H4 (cell line): ENCODE measurements at places on chromosomes 3 and 15. TPM values are rescaled to one million over a fixed set of nuclear protein-coding genes. Genes with fewer than 3 reads are reported as not detected.

- peak; percentile 24 for DNase-seq
Measured at GRCh38 chr3:59189526-59189925, 139.7 kb upstream of the CFAP20DC start.

GRCh38 chr15:51095681-51096331 is 1.1 kb upstream of the TNFAIP8L3 start:
- no peak for DNase-seq

GRCh38 chr3:134084242-134084950 is 54.7 kb upstream of the SLCO2A1 start:
- DNase-seq: no peak

DNA sequence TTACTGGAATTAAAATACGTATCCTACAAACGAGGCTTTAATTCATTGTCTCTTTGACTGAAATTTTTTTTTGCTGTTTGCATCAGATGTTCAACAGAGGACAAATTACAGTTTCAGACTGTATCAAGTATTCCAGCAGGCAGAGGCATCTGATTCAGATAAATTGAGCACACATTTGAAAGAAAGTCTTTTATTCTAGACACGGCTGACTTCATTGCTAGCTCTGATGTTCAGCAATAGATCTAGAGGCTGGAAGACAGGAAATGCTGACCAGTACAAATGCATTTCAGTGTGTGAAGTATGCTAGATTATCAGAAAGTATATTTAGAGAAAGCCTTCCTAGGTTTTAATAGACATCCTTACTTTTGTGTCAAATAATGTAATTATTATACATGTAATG is 472.2 kb downstream of the NLGN1 start:
- no peak for DNase-seq

- no peak for DNase-seq
Measured at GRCh38 chr3:23809840-23810342, 4.1 kb downstream of the UBE2E1 start.

DNA sequence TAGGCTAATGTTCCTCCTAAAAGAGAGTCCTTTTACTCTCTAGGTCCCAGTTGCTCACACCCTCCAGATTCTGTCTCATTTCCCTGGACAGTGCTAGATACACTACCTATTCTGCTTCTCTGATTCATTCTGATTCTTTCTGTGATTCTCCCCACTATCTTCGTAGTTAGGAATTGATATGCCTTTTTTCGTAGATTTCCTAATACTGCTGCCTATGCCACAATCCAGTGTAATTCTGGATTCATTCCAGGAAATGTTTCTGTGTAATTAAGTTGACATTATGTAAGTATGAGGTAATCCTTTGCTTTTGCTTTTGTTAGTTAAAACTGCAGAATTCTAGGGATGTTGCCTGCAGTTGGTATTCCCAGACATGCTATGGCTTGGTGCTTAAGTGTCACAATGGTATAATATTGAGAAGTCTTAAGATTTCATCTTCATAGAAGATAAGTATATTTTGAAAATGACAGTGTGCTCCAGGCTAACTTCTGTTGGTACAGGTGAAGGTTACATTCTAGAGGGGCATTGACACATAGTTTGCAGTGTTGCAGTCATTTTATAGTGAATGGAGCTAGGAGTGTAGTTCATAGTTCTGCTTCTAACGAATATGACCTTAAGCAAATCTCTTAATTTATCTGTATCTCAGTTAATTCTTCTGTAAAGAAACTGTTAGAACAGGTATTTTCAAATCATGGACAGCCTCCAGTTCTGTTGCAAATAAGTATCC is 54.3 kb downstream of the RIOX2 start:
- peak; percentile 38 for DNase-seq

- no peak for DNase-seq
Measured at GRCh38 chr3:111269777-111270176, 198.2 kb downstream of the NECTIN3 start.

- no peak for DNase-seq
Measured at GRCh38 chr3:22358334-22358733, 607.3 kb upstream of the ZNF385D start.

Gene ROPN1B
- total RNA-seq: 0.83 TPM in 1 of 2 replicates, not detected in the other

Gene LTK
- 0.21 and 0.37 TPM in 2 replicates for total RNA-seq

Gene DNAH1
- total RNA-seq: 0.60 TPM in 2 replicates

Gene ADPGK
- 100 and 104 TPM in 2 replicates for total RNA-seq
